ENCODE measurements at places on chromosomes 3 and 15. TPM values are rescaled to one million over a fixed set of nuclear protein-coding genes. Genes with fewer than 3 reads are reported as not detected.

- peaks cover 14% of the 10 kb centered on the region for H3K36me3 ChIP-seq
- peak overlapping the region; percentile 79 for H3K27ac ChIP-seq
- peaks cover 40% of the 10 kb centered on the region for H3K4me1 ChIP-seq
- DNase-seq, result no peak
These were observed 6.9 kb downstream of the RPL15 start for GRCh38 chr3:23923786-23924185.

GRCh38 chr3:71786551-71786950, 1.6 kb upstream of the PROK2 start:
- no peak for DNase-seq
- H3K27me3 ChIP-seq, result peaks cover 65% of the 10 kb centered on the region

DNA sequence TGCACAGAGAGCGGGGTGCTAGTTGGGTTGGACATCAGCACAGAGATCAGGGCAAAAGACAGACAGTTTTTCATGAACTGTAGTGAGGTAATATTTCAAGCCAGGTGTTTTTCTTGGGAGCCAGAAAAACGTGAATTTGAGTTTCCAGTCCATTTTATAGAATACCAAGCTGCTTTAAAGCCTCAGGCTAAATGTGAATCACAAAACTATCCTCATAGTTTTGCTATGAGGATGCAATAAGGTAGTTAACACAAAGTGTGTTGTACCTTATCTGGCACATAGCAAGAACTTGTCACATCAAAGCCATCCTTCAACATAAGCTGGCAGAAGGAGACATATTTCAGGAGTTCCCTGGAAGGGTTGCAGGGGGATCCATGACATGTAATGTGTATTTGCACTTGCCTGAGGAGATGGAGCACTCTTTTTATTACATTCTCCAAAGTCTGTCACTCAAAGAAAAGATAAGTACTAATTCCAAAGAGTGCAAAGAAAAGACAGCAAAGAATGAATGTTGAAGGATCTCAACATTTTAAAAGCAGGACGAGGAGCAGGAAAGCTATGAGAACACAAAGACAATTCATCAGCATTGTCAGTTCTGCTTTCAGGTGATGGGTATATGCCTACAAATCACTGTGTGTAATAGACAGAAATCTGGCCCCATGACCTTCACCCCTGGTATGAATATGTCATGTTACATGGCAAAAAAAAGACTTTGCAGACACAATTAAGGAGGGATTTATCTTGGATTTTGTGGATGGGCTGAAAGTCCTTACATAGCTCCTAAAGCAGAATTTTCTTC, 1046.4 kb downstream of the NTRK3 start:
- H3K4me1 ChIP-seq, result no peaks in the 10 kb centered on the region
- DNase-seq, result no peak
- no peaks in the 10 kb centered on the region for H3K27me3 ChIP-seq
- no peak overlapping the region for H3K27ac ChIP-seq
- no peaks in the 10 kb centered on the region for H3K36me3 ChIP-seq

DNA sequence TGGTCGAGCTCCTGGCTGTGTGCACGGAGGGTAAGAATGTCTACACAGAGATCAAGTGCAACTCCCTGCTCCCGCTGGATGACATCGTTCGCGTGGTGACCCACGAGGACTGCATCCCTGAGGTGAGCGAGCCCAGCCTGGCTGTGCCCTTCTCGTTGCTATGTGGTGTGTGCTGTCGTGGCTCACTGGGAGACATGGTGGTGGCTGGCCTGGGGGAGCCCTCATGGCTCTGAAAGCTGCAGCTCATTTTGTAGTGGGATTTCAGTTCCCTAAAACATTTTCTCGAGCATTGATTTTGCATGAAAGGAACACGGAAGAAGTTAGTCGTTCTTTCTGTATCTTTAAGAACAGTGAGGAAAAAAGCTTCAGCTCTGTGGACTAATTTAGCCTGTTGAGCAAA, 200.5 kb downstream of the ITPR1 start:
- H3K4me1 ChIP-seq, result no peaks in the 10 kb centered on the region
- peaks cover 33% of the 10 kb centered on the region for H3K36me3 ChIP-seq
- no peaks in the 10 kb centered on the region for H3K27me3 ChIP-seq
- no peak overlapping the region for H3K27ac ChIP-seq
- no peak overlapping the region for H3K4me3 ChIP-seq

DNA sequence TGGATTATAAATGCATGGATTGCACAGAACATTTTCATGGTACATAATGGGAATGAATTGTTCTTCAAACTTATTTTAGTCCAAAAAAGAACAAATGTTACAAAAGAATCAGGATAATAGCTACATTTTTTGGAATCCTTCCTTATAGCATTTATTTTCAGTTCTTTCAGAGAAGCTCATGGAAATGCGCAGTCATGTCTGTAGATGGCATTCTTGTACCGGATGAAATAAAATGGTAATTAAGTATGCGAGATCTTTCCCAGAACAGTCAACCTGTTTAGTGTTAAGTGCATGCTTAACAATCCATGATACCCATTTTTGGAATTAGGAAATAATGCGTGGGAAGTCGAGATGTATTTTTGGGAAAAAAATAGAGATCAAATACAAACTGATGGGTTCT, 38.2 kb upstream of the GOLGA8B start:
- H3K4me1 ChIP-seq, result peaks cover 4% of the 10 kb centered on the region
- H3K27ac ChIP-seq, result no peak overlapping the region
- H3K36me3 ChIP-seq, result no peaks in the 10 kb centered on the region
- no peak for DNase-seq
- H3K27me3 ChIP-seq, result peaks cover 19% of the 10 kb centered on the region

DNA sequence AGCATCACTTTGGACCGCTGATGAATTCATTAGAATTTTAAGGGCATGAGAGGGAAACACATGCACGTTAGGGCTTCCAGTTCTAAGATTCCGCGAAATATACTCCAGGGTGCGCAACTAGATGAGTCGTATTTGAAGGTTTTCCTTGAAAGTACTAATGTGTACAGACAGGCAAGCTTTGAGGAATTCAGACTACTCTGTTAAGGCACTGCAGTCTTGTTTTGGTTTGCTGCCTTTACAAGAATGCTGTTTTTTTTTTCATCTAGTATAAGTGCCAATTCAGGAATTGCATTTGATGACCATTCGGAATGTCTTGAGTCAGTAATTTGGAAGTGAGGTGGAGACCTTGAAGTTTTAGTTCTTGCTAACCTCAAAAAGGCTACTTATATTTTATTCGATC, 19.1 kb downstream of the TRNT1 start:
- peaks cover 15% of the 10 kb centered on the region for H3K4me1 ChIP-seq
- no peak for DNase-seq
- H3K27me3 ChIP-seq, result no peaks in the 10 kb centered on the region
- peaks cover 33% of the 10 kb centered on the region for H3K36me3 ChIP-seq
- H3K27ac ChIP-seq, result peak overlapping the region; percentile 23

GRCh38 chr3:30768703-30769550, 125.5 kb downstream of the GADL1 start:
- no peak overlapping the region for H3K4me3 ChIP-seq
- no peak for DNase-seq
- H3K36me3 ChIP-seq, result no peaks in the 10 kb centered on the region
- no peaks in the 10 kb centered on the region for H3K27me3 ChIP-seq

GRCh38 chr15:68427366-68427765, 4.6 kb downstream of the ITGA11 start:
- H3K36me3 ChIP-seq, result peaks cover 46% of the 10 kb centered on the region
- DNase-seq, result no peak

DNA sequence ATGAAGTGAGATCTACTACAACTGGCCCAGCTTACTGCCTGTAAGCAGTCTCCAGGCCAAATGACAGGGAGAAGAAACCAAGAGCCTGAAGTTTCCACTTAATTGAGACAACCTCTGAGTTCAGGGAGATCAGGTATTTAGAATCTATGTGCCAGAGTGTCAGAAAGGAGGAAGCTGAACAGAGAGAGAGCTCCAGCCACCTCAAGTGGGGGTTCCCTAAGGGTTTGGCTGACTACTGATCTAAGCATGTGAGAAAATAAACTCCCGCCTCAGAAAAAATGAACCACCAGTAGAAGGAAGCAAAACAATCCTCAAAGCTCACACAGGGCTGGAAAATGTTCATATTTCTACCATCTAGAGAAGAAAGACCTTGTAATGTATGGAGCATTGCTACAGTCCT, 25.0 kb downstream of the ADAM10 start:
- no peaks in the 10 kb centered on the region for H3K27me3 ChIP-seq
- peaks cover 42% of the 10 kb centered on the region for H3K4me1 ChIP-seq
- H3K27ac ChIP-seq, result peak overlapping the region; percentile 60
- no peak for DNase-seq

DNA sequence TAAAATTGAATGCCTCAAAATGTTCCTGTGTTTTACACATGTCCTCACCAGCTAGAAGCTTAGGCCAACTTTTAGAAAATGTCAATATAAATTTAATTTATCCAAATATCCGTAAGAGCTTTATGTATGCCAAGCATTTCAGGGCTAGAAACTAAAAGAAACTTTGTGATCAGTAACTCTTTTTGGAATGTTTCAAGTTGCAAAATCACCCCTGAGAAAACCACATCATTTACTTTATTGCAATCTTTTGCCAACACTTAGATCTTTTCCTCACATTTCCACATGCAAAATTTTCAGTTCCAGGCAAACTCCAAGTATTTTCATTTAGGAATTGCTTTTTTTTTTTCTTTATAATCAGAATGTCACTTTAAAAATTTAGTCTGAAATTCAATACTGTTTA, 20.1 kb upstream of the IGF1R start:
- H3K27me3 ChIP-seq, result peaks cover 38% of the 10 kb centered on the region
- H3K27ac ChIP-seq, result no peak overlapping the region
- H3K4me3 ChIP-seq, result no peak overlapping the region
- no peak for DNase-seq
- no peaks in the 10 kb centered on the region for H3K36me3 ChIP-seq

DNA sequence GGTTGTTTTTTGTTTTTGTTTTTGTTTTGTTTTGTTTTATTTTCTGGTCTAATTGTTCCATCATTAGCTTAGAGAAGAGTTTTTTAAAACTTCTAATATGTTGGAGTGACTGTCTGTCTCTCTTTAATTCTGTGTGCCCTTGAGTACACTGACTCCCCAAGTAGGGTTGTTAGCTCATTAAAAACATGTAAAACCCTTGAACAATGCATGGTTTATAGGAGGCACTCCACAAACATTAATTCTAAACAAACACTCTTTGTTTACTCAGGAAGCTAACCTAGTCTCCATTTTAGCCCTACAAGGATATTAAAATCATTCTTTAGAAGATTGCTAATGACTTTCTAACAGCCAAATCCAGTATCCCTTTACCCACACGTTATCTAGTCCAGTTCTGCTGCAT, 100.5 kb downstream of the CGGBP1 start:
- H3K27ac ChIP-seq, result no peak overlapping the region
- no peak overlapping the region for H3K4me3 ChIP-seq

GRCh38 chr3:126798521-126798920, 94.5 kb downstream of the CHCHD6 start:
- peaks cover 11% of the 10 kb centered on the region for H3K4me1 ChIP-seq
- no peak overlapping the region for H3K4me3 ChIP-seq
- H3K27ac ChIP-seq, result no peak overlapping the region
- peaks cover 13% of the 10 kb centered on the region for H3K36me3 ChIP-seq

DNA sequence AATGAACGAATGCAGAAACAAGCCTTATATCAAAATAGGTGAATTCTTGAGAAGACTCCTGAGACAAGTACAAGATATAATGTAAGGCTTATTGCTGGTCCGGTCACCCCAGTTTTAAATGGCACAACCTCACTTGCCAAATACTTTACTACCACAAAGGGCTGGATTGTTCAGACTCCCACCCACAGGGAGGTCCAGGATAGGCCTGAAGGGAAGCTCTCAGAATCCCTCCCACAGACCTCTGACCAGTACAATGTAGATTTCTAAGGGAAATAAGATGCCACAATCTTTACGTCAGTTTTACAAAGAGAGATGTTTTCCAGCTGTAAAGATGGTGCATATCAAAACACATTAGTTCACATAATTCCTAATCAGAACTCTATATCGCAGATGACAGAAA, 577.7 kb upstream of the ADAMTS9 start:
- no peak for DNase-seq
- H3K27ac ChIP-seq, result no peak overlapping the region
- H3K4me1 ChIP-seq, result peaks cover 18% of the 10 kb centered on the region
- H3K4me3 ChIP-seq, result no peak overlapping the region
- peaks cover 1% of the 10 kb centered on the region for H3K27me3 ChIP-seq
- H3K36me3 ChIP-seq, result no peaks in the 10 kb centered on the region

DNA sequence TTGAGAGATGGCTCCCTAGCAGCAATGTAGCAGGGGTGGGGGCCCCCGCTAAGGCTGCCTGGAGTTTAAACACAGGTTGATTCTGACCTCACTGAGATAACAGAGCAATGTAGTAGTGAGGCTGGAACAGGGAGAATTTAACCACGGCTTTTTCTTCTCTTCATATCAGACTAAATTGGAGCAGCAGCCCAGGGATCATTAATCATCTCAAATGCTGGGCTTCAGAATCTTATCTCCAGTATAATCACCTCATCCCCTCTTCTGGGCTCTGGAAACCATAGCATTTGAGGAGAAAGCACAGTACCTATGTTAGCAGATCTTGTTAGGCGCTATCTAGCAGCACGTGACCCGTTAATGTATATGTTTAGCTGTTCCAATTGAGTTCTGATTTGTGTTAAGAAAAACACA, 25.4 kb upstream of the DET1 start:
- H3K27ac ChIP-seq, result no peak overlapping the region
- H3K27me3 ChIP-seq, result peaks cover 13% of the 10 kb centered on the region
- DNase-seq, result no peak
- peaks cover 2% of the 10 kb centered on the region for H3K36me3 ChIP-seq

DNA sequence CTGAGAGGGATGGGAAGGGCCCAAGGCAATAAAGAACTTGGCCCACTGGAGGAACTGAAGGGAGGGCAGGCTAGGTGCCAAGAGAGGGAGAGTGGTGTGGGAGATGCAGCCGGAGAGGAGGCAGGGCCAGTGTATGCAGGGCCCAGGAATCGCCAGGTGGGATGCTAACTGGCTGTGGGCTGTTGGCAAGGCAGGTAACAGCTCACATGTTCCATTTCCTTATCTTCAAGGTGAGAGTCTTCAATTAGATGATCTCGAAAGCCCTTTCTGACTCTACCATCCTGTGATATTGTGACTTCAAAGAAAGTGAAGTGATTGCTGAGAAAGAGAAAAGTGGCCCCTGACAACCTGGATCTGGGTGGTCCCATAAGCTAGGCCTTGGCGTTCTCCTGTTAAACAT, 49.0 kb downstream of the CASR start:
- no peak for DNase-seq
- H3K36me3 ChIP-seq, result no peaks in the 10 kb centered on the region

DNA sequence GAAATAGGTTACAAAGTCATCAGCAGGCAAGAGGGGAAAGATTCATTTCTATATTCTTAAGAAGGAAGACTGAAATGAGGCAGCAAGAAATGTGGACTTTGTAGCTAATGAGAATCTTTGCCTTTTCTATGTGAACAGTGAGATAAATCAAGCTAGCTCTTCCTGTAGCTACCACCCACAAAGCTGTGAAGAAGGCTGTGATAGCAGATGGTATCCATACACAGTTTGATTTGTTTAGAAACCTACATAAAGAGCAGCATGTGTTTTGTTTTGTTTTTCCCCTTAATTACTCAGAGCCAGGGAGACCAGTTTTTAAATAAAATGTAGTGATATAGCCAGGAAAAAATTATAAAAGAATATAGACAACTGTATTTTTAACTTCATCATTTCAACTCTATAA, 45.5 kb downstream of the TEX9 start:
- H3K27ac ChIP-seq, result no peak overlapping the region
- no peaks in the 10 kb centered on the region for H3K4me1 ChIP-seq
- H3K36me3 ChIP-seq, result no peaks in the 10 kb centered on the region

BTLA gene
- 0.42 TPM for total RNA-seq

ZPLD1 gene
- not detected for total RNA-seq
